Naive thymus-derived CD8-positive, alpha-beta T cell (primary cell): ENCODE measurements at places on chromosomes 7 and 10.

- no peak for DNase-seq
These were observed 652 bp downstream of the PCGF5 start for GRCh38 chr10:91220954-91221675.

- DNase-seq, result no peak
These were observed 16.9 kb upstream of the PALD1 start for GRCh38 chr10:70461397-70462348.

- no peak for DNase-seq
These were observed 145.4 kb downstream of the SNX10 start for GRCh38 chr7:26437003-26437532.

DNA sequence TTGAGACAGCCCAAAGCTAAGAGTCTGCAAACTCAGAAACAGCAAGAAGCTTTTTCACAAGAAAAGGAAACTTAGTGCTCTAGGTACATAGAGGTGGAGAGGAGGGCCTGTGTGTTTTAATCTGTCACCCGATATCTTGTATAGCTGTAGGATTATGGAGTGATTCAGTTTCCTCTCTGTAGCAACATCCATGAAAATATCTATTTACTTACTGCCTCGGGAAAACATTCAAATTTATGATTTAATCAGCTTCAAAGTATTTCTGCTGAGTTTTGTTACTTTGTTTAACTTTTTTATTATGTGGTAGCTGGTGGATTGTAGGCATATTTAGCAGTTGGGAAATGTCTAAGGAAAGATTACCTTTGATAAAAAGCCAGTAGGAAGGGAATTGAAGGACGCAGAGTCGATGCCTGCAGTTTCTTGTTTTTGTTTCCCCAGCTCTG lies 292.0 kb downstream of the CCDC3 start:
- no peak for DNase-seq

DNA sequence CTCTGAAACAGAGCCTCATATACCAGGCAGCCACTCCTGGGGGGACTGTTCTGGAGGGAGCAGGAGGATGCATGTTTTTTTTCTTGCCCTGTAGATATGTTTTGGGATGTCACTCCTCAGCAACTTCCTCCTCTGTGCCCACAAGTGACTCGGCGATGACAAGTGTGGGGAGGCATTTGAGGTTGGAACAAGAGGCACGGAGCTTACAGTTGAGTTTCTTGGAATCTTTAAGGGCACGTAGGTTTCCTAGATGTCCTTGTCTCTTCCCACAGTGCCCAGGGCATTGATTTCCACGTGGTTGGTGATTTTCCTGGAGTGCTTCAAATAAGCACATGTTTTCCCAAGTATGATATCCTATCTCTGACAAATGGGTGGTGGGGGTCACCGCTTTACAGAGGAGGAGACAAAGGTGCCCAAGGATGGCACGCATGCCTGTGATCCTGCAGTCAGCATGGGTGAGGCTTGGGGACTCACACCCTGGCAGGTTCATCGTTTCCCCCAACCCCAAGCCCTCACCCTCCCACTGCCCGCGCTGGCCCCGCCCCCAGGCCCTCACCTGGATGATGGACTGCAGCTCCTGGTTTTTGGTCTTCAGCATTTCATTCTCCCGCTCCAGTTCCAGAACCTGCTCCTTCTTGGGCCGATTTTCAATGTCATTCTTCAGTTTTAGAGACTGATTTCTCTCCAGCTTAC lies 95.2 kb upstream of the GNA12 start:
- no peak for DNase-seq

- no peak for DNase-seq
These were observed 33.1 kb downstream of the KAT6B start for GRCh38 chr10:74859546-74859945.

- DNase-seq, result no peak
These were observed 58.1 kb upstream of the LBX1 start for GRCh38 chr10:101287183-101287996.

DNA sequence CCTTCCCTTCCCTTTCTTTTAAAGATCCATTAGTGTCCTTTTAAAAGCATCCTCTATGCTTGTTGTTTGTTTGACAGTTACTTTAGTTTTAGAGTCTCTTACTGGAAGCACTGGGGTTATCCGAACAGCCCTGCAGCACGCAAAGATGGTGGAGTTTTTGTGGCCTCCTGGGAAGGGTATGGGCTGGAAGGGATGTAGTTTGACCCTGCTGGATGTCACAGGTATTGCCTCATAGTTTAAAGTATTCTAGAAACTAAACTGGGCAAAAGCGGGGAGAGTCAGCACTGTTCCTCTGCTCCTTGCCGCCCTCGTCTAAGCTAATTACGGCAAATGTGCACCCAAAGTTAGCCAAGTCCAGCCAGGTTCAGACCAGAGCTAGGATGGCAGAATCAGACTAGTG lies 35.8 kb upstream of the GNAI1 start:
- no peak for DNase-seq

DNA sequence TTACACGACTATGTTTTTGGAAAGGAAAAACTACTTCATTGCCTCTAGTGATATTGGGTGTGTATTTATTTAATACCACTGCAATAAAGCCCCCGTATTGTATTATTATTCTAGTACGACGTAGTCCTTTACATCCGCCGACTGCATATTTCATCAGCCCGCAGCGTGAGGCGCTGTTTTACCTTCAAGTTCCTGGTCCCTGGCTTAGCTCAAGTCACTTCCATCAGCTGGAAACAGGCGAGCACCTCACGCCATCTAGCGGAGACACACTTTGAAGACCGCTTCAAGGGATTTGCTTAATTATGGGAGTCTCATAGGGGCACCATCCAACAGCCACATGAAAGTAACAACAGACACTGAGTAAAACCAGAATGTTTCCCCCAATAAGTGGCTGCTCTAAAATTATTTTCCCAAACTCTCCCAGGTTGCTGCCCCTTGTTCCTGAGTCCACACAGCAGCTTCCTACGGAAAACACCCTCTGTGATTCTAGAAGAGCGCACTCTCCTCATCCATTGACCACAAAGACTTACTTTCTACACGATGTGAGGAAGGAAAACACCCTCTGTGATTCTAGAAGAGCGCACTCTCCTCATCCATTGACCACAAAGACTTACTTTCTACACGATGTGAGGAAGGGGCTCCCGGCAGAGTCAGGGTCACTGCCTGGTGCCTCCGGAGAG lies 15.7 kb upstream of the ITIH2 start:
- DNase-seq, result peak; percentile 65

DNA sequence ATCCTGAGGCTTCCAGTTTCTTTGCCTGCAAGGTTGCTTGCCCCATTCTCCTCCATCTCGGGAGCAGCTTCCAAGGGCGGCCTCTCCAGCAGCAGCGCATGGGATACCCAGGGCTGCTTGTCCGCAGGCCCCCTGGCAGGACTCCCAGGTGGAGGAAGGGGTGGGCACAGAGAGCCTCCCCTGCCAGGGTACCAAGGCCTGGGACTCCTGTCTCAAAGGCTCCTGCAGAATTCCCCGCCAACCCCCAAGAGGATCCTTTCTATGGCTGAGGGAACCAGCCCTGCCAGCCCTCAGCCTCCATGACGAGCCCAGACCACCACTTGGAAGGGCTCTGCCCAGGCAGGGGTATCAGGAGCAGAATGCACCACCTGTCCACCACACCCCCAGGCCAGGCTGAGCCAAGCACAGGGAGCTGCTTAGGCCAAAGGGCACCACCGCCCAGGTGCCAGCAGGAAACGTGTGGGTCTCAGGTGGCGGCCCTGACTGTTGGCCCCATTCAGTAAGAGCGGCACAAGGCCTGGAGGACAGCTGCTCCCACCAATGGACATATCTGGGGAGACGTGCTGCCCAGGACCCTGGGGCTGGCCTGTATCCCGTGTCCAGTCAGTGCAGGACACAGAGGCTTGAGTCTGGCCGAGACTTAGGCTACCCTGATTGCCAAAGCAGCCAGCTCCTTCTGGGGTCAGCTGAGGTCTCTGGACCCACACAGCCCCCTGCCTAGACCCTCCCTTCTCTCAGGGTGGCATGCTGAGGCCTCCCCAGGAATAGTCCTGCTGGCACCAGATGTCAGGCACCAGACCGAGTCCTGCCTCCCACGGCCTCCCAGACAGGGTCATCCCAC lies 33.8 kb upstream of the INPP5A start:
- DNase-seq, result no peak

DNA sequence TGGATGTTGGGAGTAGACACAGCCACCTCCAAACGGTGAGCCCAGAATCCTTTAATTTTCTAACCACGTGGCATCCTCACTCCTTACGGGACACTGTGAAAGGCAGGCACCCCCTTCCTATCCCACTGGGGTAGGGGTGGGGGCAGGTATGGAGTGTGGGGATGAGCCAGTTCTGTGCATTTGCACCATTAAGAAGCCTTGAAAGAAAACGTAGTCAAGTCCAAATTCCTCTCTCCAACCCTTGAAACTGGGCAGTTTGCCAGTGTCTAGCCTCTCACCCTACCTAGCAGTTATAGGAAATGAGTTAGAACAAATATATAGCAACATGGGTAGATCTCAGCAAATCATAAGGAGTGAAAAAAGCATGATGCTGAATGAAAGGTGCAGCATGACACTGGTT lies 92.4 kb upstream of the LEP start:
- DNase-seq, result no peak

- DNase-seq, result no peak
These were observed 44.5 kb downstream of the KCNMA1 start for GRCh38 chr10:77592946-77593636.

- no peak for DNase-seq
These were observed 185.0 kb upstream of the PODXL start for GRCh38 chr7:131741446-131741845.

GRCh38 chr10:73131301-73131700 lies 21.0 kb downstream of the NUDT13 start:
- no peak for DNase-seq

DNA sequence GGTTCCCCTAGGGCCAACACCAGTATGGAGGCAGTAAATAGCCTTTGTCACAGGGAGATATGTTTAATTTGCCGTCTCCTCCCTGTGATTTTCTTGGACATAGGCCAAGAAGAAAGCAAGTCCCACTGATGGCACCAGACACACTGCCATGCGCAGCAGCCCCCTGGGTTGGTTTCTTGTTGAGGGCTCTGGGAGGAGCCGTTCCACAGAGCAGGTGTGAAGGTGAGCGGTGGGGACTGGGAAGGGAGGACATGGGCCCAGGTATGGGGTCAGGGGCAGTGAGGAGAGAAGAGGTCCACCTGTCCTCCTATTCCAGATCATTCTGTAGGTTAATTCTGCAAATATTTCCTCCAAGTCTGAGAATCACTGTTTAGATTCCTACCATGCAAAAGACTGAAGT lies 376.1 kb downstream of the PLXNA4 start:
- DNase-seq, result no peak

DNA sequence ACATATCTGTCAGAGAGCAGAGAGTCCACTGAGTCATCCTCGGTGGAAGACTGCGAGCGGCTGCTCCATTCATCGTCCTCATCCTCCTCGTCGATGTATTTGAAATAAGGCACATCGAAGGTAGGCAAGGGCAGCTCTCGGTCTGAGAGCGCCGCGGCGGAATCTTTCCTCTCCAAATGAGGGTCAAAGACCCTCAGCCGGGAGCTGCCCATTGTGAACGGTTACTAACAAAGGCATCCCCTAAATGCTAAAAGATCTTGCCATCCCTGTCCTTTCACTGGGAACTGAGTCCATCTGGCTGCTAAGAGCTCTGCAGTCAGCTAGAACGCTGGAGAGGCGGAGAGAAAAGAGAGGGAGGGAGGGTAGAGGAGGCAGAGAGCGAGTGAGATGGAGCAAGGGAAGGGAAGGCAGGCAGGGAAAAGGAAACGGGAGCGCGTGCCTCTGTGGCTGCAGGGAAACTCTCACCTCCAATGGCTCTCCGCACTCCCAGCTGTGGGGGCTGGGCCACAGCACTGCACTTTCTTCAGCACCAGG lies 163.4 kb downstream of the RAPGEF5 start:
- DNase-seq, result no peak

- peak; percentile 48 for DNase-seq
These were observed 25.0 kb downstream of the RGS10 start for GRCh38 chr10:119517235-119518141.
